Suprapubic skin (tissue), 4 donors: ENCODE measurements at places on chromosomes 12 and 14.

DNA sequence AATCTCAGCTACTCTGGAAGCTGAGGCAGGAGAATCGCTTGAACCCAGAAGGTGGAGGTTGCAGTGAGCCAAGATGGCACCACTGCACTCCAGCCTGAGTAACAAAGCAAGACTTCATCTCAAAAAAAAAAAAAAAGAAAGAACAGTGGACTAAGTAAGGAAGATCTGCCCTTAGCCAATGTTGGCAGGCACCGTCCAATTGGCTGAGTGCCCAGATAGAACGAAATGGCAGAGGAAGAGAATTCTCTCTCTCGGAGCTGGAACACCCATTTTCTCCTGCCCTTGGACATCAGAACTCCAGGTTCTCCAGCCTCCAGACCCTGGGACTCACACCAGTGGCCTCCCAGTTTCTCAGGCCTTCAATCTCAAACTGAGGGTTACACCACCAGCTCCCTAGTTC is 49.9 kb downstream of the ESR2 start:
- no peak for DNase-seq

DNA sequence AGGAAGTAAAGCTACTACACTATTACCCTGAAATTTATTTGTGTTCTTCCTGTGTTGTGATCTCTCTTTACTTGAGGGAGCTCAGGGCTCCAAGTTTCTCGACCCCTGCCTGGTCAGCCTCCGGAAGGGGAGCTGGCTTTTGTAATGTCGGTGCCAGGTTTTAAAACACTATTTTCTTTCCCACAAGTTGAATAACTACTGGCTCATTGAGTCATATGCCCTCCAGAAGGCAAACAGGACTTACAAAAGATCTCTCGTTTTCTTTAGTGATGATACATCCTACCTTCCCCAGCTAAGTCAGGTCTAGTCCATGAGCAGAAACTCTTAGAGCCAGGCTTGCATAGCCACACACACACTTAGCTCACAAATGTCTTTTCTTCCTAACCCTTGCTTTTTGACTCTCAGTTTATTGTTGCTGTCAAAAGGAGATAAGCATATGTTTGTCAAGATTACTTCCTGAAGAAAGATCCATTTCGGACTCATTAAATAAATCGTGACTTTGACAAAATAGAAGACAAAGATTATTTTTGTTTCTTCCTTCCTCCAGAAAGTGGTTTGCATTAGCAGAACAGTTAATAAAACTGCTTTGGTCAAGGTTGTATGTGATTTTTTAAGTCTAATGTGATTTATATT is 209.8 kb upstream of the FLRT2 start:
- DNase-seq = no peak

- no peak for DNase-seq
These were observed 262.8 kb downstream of the SLC16A7 start for GRCh38 chr12:59858508-59859170.

GRCh38 chr14:83764656-83765599 is 1765.0 kb upstream of the FLRT2 start:
- DNase-seq = no peak

- no peak for DNase-seq
These were observed 110.0 kb upstream of the AMIGO2 start for GRCh38 chr12:47189728-47190127.

DNA sequence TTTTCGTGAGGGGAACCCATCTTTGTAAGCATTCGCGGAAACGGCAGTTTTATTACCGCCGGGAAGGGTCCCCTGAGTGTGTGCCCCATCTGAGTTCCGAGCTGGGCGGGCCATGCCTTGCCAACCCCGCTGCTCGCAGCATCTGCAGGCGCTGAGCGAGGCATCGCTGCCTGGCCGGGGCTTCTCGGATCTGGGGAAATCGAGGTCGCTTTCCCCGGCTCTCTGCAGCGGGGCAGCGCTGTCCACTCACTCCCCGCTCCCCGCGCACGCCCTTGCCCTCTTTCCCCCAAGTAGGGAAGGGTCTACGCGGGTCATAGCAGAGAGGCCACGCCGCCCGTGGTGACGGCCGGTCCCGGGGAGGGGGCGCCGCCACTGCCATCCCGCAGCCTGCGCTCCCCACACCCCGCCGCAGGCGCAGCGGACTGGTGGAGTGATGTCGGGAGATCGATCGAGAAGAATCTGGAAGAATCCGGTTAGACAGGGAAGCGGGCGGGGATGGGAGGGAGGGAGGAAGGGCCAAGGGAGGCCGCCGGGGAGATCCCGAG is 507 bp upstream of the FKBP4 start:
- peak; percentile 81 for DNase-seq

- no peak for DNase-seq
These were observed 34.6 kb upstream of the EVL start for GRCh38 chr14:100030452-100031153.

GRCh38 chr14:63672417-63673180 is 30.9 kb upstream of the WDR89 start:
- no peak for DNase-seq

DNA sequence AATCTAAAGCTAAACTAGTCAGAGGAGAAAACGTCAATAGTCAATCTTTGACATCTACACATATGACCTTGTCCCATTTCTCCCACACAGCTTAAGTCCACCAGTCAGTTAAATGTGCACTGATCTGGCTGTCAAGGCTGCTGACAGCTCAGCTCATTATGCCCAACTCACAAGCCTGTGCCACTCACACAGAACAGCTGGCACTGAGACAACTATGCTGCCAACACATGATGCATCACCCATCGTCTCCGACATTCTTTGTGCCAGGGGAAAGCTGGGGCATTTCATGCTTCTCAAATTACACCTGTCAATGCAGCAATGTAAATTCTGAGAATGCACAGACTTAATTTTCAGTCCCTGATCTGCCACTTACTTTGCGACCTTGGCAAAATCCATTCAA is 25.3 kb downstream of the GNS start:
- DNase-seq = no peak

DNA sequence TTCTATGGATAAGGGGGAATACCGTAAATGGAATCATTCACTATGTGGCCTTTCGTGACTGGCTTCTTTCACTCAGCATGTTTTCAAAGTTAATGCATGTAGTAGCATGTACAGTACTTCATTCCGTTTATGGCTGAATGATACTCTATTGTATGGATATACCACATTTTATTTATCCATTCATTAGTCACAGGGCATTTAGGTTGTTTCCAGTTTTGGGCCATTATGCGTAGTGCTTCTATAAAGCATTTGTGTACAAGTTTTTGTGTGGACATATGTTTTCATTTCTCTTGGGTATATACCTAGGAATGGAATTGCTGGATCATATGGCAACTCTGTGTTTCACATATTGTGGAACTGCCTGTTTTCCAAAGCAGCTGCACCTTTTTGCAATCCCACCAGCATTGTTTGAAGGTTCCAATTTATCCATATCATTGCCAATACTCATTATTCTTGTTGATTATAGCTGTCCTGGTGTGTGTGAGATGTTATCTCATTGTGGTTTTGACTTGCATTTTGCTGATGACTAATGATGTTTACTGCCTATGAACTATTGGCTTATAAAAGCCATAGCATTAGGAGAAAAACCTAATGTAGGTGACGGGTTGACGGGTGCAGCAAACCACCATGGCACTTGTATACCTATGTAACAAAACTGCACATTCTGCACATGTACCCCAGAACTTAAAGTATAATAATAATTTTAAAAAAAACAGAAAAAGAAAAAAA is 45.5 kb downstream of the ATF7IP start:
- no peak for DNase-seq

DNA sequence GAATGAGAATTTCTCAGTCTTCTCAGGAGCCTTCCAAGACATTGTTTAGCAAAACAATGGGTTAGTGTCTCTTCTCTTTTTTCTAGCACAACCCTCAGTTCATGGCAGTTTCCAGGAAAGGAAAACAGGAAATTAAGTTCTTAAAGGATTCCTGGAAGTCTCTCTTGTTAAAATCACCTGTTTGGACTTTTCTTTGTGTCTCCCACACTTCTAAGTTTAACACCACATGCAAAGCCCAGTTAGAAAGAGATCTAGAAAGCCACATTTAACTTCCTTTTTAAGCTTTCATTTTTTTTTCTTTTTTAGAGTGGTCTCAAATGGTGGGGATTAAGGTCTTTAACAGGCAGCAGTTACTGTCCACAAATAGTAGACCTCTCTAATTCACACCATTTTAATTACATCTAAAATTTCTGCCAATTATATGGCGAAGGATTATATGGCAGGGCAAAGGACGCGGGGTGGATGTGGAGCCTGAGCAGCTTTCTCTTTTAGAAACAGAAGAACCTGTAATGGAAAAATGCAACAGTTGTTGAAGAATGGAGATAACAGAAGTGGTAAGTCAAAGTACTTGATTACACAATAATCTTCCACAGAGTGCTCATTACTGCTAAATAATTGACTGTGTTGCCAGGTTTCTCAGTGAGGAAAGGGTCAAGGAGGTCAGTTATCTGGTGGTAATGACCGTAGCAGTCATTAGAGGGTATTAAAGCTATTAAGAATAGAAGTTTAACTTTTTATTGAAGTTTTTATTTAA is 298.6 kb downstream of the AKAP6 start:
- DNase-seq = no peak

- no peak for DNase-seq
These were observed 18.0 kb downstream of the LUM start for GRCh38 chr12:91093341-91093740.

DNA sequence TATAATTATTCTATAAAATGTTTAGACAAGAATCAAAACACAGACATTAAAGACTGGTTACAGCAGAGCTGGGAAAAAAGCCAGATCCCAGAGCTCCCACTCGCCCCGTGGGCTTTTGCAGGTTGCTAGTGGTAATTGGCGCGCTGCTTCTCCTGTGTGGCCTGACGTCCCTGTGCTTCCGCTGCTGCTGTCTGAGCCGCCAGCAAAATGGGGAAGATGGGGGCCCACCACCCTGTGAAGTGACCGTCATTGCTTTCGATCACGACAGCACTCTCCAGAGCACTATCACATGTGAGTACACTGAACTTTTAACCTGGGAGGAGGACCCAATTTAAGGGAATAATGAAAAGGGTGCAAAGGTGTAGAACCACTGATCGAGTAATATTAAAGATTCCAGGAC is 7.5 kb downstream of the TMEM52B start:
- DNase-seq = no peak

GRCh38 chr12:94204499-94205247 is 56.3 kb downstream of the PLXNC1 start:
- DNase-seq = no peak

- DNase-seq = no peak
These were observed 27.8 kb downstream of the TOGARAM1 start for GRCh38 chr14:44989497-44990440.

DNA sequence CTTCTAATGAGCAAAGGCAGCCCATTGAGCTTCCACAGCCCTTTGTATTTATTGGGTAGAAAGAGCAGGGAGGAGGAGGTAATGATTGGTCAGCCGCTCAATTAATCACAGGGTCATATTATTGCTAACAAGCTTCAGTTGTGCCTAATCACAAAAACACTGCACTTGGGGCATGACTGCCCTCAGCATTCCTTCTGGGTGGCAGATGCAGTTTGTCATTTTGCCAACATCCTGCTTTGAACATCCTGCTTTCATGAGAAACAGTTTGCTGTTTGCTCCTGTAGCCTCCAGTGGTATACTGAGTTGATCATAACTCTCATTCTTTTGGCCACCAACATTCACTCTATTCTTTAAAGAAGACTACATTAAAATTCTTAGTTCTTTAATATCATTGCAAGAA is 462.9 kb upstream of the MIS18BP1 start:
- DNase-seq = no peak

GRCh38 chr14:95250140-95250769 is 69.5 kb downstream of the CLMN start:
- no peak for DNase-seq

DNA sequence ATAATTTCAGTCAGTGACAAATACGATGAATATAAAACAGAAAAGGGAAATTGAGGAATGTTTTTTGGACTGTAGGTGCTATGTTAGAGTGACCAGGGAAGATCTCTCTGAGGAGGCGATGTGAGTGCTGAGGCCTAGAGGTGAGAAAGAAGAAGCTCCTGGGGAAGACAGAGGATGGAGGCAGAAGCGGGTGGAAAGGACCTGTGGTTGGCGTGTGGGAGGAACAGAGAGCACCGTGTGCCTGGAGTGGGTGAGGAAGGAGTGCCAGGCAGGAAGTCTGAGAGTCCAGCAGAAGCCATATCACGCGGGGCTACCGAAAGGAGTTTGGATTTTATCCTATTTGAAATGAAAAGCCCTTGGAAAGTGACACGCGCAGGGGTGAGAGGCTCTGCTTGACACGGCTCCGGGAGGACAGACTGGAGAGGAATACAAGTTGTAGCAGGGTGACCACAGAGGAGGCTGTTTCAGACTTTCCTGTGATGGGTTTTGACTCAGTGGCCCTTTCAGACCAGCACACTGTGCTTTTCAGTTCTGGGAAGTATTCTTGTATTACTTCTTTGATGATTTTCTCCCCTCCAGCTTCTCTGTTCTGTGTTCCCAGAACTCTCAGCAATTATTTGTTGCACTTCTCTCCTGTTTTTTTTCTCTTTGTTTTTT is 96.9 kb downstream of the VRK1 start:
- no peak for DNase-seq

- no peak for DNase-seq
These were observed 15.1 kb downstream of the APPL2 start for GRCh38 chr12:105220929-105221290.

- no peak for DNase-seq
These were observed 32.4 kb upstream of the SLC17A8 start for GRCh38 chr12:100324498-100324897.

GRCh38 chr12:3668479-3669165 is 84.3 kb downstream of the CRACR2A start:
- DNase-seq = no peak

DNA sequence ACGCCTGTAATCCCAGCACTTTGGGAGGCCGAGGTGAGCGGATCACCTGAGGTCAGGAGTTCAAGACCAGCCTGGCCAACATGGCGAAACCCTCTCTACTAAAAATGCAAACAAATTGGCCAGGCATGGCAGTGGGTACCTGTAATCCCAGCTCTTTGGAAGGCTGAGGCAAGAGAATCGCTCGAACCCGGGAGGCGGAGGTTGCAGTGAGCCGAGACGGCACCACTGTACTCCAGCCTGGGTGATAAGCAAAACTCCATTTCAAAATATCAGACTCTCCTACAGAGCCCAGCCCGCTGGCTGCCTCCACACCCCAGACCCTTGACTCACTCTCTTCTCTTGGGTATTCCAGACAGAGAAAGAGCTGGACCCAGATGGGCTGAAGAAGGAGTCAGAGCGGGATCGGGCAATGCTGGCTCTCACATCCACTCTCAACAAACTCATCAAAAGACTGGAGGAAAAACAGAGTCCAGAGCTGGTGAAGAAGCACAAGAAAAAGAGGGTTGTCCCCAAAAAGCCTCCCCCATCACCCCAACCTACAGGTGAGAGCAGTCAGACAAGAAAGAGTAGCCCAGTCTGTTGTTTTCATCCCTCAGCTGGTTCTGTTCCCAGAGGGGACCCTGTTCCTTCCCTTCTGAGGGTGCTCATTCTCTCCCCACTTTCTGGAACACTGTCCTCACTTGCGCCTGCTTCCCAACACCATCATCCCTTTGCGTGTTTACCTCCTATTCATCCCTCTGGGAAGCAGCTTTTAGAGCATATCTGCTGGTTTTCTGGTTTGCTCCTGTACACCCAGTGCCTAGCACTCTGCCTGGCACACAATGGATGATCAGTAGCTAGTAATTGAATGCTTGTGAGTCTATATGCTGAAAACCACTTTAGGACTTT is 19.7 kb downstream of the AGAP2 start:
- DNase-seq = no peak
